ENCODE measurements at places on chromosomes 12 and 14.
A peak's percentile ranks its signal among the peaks of the same experiment; 100 is the strongest.

DNA sequence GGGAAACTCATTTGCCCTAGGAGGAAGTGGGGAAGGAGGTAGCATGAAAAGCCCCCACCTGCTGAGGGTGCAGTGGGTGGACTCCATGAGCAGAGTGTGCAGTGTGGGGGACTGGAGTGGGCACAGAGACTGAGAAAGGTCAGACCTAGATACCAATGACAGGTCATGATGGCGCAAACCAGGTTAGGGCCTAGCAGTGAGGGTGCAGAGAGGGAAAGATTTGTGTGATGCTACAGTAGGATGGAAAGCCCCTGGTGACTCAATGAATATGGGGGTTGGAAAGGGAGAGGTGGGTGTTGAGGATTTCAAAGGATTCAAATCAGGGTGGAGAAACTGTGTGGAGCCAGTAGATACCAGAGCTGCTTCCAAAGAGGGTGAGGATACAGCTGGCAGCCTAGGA is 319.2 kb downstream of the DPF3 start:
- no peak for DNase-seq

GRCh38 chr12:88895634-88896033 is 315.4 kb upstream of the KITLG start:
- DNase-seq, result no peak

- no peak for DNase-seq
Measured at GRCh38 chr14:22794551-22794951, 20.7 kb downstream of the SLC7A7 start.

- no peak for DNase-seq
Measured at GRCh38 chr12:51841727-51842126, 6.8 kb downstream of the FIGNL2 start.

GRCh38 chr14:33120341-33120740 is 181.7 kb downstream of the NPAS3 start:
- DNase-seq, result peak; percentile 40

- no peak for DNase-seq
Measured at GRCh38 chr14:76921088-76921399, 94.8 kb downstream of the LRRC74A start.

DNA sequence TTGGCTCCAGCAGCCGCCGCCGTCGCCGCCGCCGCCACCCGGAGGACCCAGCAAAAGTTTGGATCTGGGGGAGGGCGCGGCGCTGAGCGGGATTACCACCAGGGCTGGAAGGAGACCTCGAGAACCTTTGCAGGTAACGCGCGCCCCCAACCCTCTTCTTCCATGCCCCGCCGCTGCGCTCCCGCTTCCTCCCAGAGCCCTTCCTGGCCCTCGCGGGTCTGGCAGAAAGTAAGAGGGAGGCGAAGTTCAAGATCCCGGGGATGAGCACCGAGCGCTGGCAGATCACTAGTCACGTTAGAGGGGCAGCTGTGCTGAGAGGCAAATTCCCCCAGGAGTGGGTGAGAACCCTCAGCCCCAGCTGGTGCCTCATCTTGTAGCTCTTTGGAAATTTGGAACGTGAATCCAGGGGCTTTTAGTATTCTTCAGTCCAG is 3.9 kb downstream of the FLRT2 start:
- DNase-seq, result peak; percentile 23

GRCh38 chr12:106780010-106780631 is 5.6 kb downstream of the RIC8B start:
- peak; percentile 33 for DNase-seq

DNA sequence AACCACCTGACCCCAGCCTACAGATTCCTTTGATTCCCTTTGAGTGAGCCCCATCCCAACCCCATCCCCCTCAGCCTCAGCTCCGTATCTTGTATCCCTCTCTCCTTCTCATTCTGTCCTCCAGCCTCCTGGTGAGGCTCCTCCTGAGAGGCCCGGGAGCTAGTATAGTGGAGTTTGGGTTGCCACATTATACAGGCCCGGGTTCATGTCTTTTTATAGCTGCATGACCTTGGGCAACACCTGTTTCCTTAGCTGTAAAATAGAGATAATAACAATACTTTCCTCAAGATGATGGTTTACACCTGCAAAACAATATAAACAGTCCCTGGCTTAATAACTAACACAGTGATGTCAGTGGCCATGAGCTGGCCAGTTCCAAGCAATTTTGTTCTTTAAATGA is 89.8 kb downstream of the STAB2 start:
- no peak for DNase-seq

- DNase-seq, result no peak
Measured at GRCh38 chr14:76718306-76719040, 42.8 kb upstream of the VASH1 start.

GRCh38 chr12:6177642-6178358 is 22.4 kb upstream of the CD9 start:
- no peak for DNase-seq

- DNase-seq, result peak; percentile 76
Measured at GRCh38 chr14:75088566-75089373, 19.3 kb downstream of the ZC2HC1C start.

- no peak for DNase-seq
Measured at GRCh38 chr12:80120994-80121393, 21.7 kb downstream of the OTOGL start.

GRCh38 chr12:26629864-26630263 is 203.1 kb downstream of the ITPR2 start:
- peak; percentile 61 for DNase-seq

DNA sequence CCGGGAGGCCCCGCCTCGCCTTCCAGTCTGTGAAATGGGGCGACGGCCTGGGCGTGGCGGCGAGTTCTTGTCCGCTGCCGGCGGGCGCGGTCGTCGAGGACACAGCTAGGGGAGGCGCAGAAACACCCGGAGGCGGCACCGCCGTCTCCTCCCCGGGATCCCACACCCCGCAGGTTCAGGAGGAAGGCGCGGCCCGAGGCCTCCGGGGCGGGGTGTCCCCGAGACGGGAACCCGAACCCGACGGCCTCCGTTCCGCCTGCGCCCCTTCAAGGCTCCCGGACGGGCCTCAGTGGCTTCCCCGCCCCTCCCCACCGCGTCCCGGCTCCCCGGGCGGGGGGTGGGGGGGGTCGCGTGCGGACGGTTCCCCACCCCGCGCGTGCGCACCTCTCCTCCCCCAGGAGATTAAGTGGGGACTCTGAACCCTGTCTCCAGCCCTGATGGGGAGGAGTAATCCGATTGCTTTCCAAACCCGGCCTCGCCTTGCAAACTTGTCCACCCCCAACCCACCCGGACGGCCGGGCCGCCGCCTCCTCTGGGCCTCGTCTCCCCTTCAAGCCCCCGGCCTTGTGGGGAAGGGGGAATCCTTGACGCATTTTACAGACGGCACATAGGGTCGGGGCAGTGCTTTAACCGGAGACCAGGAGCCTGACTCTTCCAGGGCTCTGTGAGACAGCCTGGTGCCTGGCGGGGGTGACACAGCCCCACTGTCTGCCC is 35.3 kb upstream of the ANKRD9 start:
- no peak for DNase-seq

DNA sequence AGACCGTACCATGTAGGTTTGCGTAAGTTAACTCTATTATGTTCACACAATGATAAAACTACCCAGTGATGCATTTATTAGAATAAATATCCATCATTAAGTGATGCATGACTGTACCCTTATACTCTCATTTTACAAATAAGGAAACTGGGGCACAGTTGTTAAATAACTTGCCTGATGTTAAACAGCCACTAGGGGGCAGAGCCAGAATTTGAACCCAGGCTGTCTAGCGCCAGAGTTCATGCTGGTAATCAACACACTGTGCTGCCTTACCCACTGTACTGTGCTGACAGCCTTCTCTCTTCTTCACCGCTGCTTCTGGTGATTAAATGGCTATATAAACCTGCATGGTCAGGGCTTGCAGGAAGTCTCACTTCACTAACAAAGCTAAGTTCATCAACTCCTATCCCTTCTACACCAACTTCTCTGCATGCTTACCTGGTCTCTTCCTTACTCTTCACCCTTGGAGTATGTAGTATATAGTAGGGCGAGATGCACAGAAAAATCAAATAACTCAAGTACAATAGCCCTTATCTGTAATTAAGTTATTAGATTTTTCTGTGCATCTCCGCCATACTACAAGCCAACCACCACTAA is 43.6 kb upstream of the APPL2 start:
- DNase-seq, result peak; percentile 53

DNA sequence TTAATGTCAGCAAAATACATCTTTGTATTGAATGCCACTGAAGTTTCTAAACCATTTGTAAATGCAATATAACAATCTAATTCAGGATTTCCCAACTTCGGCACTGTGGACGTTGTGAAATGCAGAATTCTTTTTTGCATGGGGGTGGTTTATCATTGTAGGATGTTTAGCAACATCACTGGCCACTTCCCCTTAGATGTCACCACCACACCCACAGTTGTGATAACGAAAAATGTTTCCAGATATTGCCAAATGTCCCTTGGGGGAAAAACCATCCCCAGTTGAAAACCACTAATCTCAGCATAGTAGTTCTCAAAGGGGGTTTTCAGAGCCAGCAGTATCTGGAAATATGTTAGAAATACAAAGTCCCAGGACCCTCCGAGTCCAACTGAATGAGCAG is 203.3 kb downstream of the NAV3 start:
- peak; percentile 88 for DNase-seq

GRCh38 chr14:96030108-96030760 is 8.9 kb upstream of the C14orf132 start:
- no peak for DNase-seq

DNA sequence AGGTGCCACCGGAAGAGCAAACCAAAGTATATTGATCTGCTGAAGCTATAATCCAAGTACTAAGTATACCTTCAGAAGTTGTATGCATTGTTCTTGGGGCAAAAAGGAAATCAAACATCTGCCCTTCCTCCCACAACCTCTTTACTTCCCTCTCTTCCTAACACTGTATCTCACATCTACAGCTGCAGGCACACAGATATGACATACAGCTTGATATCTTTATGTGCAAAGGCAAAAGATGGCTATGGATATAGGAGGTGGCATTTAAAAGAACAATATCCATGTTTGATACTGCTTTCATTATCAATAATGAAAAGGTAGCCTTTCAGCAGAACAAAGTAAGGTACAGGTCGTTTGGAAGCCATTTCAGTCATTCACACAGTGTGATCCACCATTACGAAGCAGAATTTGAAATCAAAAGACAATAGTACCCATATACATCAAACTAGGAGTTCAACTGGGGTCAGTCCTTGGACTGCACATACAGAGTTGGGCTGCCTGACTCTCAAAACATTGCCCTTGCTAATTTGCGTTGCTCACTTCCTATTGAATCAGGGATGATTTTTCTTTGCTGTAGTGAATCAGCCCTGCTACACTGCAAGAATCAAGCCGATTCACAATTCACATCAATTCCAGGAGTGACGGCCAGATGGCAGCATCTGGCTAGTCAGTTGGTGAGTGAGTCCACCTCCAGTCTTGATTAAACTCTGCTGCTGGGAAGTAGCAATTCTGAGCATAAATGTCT is 8.9 kb downstream of the ANG start:
- peak; percentile 85 for DNase-seq

DNA sequence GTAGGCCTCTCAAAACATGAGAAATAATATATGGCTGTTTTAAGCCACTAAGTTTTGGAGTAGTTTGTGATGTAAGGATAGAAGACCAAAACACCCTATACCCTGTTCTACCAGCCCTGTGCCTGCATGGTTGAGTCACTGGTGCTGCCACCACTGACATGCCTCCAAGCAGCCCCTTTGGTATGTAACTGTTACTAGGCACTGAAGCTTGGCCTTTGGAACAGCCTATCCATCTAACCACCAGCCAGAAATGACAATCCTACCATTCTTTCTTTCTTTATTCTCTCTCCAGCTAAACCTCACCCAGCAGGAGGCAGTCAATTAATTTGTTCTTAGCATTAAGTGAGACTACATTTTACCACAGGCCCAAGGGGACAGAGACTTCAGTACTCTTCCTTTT is 240.3 kb downstream of the MSRB3 start:
- no peak for DNase-seq

DNA sequence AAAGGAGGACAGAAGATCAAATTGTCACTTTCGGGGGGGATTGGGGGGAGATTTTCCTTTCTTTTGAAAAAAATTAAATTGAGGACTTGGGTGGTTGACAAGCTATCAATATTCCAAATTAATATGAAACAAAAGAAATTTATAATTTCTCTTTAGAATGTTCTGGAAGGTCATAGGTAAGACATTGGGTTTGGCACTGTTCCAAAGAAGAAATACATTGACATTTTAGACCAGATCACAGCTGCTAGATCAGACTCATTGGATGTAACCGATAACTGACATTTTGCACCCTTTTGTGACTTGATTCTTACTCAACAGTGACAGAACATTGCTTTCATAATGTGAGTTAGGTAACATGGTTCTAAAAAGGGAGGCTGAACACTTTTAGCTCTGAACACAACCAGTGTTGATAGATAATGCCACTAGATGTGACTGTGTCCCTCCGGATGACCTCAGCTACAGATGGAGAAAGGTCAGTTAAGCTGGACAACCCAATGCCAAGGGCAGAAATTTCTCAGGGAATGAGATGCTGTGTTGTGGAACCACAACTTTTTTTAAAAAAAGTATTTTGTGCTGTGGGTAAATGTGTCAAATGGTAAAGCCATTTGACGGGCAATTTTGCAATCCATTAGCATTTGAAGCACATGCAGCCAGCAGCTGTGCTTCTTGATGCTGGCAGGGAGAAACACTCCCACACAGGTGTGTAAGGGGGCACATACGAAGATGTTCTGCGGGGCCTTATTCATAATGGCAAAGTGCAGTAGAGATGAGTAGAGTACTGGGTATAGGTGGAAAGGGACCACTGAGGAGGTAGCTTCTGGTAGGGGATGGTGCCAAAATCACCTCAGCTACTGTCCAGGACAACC is 62.9 kb downstream of the RFX4 start:
- no peak for DNase-seq

- DNase-seq, result no peak
Measured at GRCh38 chr12:58701536-58701935, 218.8 kb downstream of the LRIG3 start.

DNA sequence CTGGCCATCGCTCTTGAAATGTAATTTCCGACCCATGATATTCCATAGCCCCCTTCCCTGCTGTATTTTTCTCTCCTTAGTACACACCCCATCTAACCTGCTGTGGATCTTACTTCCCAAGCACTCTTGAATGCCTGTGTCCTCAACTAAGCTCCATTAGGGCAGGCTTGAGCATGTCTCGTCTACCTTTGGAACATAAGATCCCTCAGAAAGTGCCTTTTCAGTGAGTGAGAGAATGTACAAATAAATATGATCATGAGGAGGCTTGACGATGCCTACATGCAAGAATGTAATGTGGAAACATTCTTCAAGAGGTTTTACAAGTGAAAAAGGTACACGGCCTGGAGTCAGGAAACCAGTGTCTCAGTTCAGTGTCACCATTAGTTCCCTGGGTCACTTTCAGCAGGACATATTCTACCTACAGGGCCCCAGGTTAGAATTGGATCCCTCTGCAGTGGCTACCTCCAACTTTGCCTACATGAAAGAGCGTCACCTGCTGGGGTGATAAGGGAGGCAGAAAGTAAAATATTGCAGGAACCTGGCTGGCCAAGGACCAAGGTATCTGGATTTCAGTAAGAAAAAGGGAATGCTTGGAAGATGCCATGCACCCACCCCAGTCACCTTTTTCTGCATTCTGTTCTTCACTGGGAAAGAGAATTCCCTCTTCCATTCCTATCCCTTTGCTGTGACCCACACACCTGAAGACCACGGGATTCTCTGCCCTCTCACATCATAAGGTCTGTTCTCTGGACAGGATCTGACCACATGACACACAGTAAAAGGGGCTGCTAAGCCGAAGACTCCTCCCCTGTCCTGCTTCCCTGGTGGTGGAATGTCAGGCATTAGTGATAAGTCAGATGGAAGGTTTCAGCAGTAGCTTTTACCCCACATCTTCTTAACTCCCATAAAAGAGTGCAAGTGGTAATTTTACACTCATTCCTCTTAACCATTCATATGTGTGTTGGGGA is 24.6 kb upstream of the SERPINA1 start:
- peak; percentile 35 for DNase-seq
